Calu3 (cell line): ENCODE measurements at places on chromosomes 12 and 14.

DNA sequence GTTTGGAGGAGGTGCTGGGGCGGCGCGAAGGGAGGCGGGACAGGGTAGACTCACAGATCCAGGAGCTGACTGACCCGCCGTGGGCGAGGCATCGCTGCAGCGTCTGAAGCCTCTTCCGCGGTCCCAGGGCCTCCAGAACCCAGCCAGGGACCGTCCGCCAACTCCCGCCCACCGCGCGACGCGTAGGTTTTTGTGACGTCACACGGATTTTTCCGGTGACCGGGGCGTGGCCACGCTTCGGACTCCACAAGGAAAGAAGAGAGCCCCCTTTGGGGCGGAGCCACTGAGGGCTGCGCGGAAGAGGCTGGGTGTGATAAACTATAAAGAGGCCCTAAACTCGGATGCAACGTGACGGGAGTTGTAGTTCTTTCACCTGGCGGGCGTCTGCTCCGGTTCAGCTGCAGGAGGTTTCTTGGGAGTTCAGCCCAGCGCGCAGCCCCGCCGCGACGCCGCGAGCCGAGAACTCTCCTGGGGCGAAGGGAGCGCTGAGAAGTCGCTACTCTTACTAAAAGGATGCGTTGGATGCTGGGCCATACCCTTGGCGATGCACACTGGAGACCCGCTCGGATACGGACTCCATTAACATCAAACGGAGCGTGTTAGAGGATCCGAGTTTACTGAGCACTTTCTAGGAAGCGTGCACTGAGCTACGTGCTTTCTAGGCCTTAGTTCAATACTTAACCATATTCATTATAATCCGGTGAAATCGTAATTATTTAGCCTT, at the start of gene AMN1:
Gene AMN1, minus strand, starts transcription at position 105 of the 724 bp plus-strand sequence. Its CDS starts 13 bp downstream, at position 92.
- DNase-seq: peak; percentile 99

DNA sequence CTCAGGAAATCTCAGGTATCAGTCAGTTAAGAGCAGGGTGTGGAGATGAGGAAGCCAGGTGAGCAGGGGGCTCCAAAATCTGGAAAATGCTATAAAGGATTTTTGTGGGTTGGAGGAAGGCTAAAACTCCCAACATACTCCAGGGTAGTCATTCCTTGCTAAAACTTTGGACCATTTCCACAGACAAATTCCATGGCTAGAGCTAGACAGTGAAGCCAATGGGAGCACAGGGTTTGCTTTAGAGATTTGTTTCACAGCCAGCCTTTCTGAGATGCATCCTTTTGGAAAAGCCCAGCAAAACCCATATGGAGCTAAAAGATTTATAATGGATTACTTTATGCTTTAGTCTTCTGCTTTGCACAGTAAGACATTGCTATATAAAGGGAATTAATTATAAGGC, 146.5 kb downstream of the SAMD4A start:
- no peak for DNase-seq

DNA sequence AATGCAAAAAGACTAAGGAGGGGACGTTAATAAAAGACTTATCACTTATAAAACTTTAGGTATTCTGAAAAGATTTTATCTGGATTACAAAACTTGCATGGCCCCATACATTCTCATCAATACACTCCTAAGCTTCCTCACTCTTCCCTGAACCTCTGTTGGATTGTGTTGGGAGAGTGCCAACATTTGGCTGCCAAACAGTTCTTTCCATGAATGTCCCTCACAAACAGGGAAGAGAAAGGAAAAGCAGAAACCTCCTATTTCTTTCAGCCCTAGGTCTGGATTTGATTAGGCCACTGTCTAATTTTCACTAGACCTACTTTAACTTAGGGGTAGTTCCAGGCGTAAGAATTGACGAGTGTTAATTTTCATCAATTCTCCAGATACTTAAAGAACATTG, 11.7 kb downstream of the PTHLH start:
- DNase-seq: no peak

GRCh38 chr14:71355324-71356201, 448.3 kb downstream of the PCNX1 start:
- no peak for DNase-seq

- DNase-seq: no peak
Measured at GRCh38 chr14:35504260-35504659, 29.7 kb upstream of the INSM2 start.

DNA sequence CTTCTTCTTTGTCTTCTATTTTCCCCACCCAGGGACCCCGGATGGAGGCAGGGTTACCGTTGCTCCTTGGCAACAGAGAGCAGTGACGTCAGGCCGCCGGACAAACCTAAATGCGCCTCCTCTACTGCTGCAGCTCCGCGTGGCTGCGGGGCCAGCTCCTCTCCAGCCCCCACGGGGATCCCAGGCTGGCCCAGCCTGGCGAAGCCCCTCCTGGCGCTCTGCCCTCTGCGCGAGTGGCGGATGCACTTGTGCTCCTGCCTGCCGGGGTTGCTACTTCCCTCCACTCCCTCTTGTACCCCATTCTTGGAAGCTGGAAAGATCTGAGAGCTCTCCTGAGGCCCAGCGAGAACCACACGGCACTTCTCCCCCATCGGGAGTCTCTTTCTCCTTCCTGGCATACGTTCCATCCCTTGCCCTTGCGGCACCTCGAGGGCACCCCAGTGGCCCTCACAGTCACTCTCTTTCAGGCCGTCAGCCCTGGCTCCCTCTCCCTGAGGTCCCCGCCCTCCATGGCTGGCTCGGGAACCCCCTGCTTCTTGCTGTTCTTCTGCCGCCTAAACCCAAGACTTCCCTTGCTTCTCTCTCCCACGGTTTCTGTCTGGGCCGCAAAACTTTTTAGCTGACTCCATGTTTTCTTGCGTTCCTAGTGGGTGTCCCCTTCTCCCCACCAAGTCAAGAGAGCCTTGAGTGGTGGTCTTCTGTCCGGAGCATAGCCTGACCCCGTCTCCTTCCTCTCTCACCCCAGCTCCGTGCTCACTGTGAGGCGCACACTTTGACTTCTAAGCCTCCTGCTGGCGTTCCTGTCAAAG, 121.7 kb downstream of the PAPOLA start:
- no peak for DNase-seq

DNA sequence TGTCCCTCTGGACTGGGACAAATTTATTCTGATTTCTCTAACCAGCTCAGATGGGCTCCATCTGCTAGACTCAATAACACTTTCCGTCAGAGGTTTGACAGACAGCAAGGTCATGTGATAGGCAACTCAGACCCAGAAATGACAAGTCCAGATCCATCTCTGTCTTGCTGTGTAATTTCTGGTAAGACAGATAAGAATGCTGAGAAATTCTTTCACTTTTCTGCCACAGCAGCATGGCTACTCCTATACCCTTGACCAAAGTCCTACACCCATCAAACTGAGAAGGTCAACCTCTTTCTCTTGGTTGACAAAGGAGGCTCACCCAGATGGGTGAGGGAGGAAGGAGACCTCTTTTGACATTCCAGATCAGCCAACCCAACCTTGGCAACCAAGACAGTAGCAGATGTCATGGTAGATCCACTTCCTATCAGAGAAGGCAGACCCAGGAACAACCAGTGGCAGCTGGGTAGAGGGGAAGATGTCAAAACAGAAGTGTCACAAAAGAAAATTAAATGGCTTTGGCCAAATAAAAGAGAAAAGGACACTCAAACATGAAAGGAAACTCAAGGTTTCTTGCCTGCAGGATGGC, 36.9 kb upstream of the PRKAB1 start:
- DNase-seq: no peak
